ENCODE measurements at places on chromosomes 11 and 22.

DNA sequence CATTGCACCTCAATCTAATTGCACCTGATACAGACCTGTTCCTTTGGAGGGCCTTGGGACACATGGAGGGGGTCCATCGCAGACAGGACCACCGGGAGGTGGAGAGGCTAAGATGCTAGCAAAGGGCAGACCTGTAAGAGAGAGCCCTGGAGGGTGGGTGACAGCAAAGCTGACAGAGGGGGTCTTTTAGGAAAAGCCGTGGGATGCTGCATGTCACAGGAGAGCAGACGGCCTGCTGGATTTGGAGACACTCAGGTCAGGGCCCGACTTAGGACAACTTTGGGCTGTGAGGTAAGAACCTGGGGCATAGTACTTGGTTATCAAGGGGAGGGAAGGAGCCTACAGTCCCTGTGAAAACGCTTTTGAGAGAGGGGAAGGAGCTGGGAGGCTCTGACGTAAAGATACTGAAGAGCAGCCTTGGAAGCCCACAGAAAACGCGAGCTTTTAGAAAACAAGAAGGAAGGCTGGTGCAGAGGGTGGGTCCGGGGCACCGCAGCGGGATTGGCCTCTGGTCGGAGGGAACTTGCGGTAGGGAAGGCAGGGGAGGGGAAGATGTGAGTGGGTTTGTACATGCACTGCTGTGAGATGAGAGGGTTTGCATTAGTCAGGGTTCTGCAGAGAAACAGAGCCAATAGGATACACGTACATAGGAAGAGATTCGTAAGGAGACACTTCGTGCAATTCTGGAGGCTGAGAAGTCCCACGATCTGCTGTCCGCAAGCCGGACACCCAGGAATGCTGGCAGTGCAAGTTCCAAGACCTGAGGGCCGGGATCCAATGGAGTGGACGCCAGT is 868.5 kb downstream of the TBC1D22A start:
- no peak for DNase-seq

DNA sequence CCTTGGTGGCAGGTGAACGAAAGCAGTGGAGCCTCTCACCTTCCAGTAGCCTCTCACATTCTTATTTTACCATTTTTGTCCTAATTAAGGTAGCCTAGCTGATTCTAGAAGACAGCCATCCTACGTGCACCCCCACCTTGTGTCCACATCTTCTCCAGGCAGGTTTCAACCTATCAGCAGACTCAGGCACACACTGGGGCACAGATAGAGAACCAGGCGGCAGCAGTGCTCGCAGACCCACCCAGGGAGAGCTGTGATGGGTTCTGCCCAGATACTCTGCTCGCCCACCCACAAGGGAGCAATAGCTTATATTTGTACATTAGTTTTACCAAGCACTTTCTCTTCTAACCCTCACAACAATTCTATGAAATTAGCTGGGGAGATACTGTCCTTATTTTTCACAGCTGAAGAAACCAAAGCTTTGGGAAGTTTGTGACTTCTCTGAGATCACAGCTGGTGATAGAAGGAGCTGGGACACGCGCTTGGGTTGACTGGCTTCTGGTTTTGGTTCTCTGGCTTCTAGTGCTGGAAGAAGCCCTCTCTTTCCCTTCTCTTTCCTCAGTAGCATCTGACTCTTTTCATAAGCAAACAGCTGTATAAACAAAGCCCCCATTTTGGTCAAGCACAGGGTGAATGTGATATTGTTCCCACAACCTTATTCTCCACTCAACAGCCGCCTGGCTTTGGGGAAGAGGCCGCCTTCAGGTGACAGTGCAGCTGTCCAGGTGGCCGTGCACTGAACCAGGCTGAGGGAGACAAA is 36.9 kb downstream of the PPP2R1B start:
- no peak for DNase-seq

GRCh38 chr11:69268911-69269310 is 25.0 kb upstream of the MYEOV start:
- DNase-seq, result no peak

GRCh38 chr22:20051927-20052308 is 28.1 kb upstream of the DGCR8 start:
- no peak for DNase-seq

DNA sequence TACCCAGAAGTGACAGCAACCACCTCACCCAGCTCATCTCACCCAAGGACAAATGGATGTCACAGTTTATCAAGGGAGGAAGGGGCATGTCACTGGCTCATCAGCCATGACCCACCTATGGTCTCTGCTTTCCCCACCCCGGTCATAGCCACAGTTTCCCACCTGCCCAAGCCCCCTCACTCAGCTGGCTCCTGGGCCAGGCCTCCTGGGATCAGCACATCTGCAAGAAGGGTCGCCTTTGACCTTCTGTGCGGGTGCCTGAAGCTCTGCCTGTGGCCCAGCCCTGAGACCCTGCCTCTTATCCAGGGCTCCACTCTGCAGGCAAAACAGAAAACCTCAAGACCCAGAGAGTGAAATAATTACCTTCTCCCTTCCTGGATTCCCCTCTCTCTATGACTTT is 236.4 kb downstream of the BUD13 start:
- DNase-seq, result no peak

- DNase-seq, result no peak
Measured at GRCh38 chr11:77515483-77515882, 41.6 kb upstream of the PAK1 start.

- DNase-seq, result no peak
Measured at GRCh38 chr11:121446752-121447156, 5.4 kb upstream of the SORL1 start.

- DNase-seq, result no peak
Measured at GRCh38 chr11:7143908-7144307, 55.1 kb downstream of the RBMXL2 start.

DNA sequence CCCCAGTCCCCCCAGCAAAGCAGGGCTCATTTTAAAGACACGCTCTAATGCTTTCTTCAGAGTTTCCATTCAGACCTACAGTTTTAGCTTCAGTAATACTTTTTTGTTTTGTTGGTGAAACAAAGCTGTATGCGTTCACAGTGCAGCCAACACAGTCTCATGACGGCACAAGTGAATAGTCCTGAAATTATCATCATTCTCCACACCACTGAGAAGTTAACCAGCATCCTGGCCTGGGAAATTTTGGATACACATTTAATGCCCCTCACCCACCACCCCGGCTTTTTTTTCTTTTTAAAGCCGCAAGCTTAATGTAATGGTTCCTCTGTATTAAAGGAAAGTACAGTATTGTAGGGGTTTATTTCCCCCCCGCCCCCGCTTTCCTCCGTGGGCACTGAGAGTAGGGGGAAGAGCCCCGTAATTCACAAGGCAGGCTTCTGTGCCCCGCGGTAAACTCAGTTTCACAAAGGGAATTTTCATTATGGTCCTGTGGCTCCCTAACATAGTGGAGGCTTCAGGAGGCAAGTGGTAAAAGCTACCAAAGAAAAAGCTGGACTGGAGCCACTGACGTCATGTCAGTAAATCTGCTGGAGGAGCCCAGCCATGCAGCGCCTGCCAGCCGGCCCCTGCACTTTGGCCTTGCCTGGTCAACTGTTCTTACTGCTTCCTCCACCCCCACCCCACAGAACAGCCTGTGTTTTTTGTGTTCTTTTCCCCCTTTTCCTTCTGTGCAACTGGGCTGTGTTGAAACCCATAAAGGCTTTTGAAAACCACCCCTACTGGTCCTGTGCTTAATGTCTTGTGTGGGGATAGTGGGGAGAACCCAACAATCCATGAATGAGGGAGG is 18.2 kb downstream of the TEAD1 start:
- no peak for DNase-seq

DNA sequence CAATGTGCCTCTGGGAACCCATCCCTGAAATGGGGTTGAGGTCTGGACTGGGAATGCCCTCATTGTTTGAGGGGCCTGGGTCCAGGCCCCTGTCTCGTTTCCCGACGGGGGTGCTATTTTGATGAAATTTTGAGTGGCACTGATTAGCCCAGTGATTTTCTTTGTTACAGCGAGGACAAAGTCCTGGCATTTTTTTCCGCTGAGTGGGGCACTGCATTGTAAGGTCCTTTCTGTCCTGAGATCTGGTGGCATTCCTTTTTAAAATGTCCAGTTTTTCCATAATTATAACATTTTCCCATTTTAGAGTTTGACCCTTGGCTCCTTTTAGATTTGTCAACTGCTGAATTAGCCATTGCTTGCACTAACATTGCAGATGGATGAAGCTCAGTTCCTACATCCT is 69.7 kb upstream of the INCENP start:
- no peak for DNase-seq

- DNase-seq, result no peak
Measured at GRCh38 chr22:48096411-48096810, 1334.0 kb downstream of the TBC1D22A start.

- no peak for DNase-seq
Measured at GRCh38 chr11:45181193-45181888, 34.9 kb downstream of the PRDM11 start.

GRCh38 chr22:25777870-25778269 is 35.9 kb downstream of the MYO18B start:
- DNase-seq, result no peak

GRCh38 chr22:36662981-36663380 is 40.6 kb downstream of the CACNG2 start:
- no peak for DNase-seq

DNA sequence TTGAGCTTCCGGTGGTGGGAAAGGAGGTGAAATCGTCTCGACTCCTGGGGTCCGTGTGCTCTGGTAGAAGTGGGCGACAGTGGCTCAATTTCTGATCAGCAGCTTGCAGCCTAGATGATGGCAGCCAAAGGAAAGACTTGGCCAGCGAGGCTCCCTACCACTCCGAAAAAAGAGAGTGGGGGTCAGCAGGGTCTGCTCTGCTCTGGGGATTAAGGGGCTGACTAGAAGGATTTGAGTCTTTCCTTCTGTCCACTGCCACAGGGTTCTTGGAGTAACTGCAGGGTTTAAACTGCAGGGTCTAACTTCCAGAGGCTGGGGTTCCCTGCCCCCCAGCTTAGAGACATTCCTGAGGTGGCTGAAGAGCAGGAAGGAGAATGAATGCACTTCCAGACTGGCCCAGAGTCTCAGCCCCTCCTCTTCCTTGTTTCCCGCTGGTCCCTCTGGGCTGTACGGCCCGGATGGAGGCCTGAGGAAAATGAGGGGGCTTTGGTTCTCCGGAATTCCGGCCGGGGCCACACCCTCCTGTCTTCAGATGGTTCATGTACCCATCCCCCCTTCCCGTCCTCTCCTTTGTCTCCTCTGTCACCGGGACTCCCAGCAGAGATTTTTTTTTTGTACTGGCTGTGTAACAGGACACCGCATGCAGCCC is 907 bp downstream of the SERPINH1 start:
- DNase-seq, result no peak

DNA sequence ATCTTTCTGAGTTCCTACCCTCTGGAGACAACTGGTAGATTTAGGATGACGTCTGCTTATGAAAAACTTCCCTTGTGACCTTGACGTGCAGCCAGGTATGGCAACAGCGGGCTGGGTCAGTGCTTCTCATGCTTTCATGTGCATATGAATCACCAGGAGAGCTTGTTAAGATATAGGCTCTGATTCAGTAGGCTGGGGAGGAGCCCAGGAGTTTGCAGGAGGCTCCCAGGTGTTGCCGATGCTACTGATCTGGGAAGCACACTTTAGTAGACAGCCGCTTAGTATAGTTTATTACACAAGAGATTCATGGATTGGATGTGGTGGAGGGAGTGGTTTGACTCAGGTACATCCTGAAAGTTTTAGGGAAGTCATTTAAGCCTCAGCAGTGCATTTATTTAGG is 23.8 kb downstream of the DIXDC1 start:
- DNase-seq, result no peak

DNA sequence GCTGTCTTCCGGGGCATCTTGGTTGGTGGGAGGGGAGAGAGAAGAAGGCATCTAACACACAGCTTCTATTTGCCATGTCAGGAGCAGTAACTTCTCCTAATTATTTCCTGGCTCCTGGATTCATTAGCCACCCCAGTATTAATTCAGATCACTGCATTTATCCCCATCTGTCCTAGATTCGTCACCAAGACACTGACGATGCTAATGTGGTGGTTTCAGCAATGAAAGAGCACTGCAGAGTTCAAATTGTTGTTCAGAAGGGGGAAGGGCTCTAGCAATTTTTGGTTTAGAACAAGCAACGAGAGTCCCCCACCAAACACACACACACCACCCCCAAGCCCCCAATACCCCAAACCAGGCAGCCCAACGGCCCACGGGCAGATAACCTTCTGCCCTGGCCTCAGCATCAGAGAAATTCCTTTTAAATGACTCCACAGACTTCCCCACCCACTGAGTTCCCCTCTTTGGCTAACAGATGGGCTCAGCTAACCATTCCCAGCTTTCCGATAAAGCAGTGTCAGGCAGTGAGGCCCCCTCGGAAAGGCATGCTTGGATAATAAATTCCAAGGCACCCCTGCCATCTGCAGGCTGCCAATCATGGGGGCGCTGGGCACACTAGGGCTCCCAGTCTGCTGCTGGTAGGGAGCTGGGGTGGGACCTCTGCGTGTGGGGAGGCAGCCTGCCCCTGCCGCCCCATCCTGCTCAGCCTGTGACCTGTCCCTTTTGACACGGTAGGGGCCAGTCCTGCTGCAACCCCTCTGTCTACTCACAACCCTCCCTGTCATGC is 453.5 kb downstream of the MIAT start:
- no peak for DNase-seq

GRCh38 chr11:111733016-111733415 is 33.2 kb downstream of the PPP2R1B start:
- no peak for DNase-seq

DNA sequence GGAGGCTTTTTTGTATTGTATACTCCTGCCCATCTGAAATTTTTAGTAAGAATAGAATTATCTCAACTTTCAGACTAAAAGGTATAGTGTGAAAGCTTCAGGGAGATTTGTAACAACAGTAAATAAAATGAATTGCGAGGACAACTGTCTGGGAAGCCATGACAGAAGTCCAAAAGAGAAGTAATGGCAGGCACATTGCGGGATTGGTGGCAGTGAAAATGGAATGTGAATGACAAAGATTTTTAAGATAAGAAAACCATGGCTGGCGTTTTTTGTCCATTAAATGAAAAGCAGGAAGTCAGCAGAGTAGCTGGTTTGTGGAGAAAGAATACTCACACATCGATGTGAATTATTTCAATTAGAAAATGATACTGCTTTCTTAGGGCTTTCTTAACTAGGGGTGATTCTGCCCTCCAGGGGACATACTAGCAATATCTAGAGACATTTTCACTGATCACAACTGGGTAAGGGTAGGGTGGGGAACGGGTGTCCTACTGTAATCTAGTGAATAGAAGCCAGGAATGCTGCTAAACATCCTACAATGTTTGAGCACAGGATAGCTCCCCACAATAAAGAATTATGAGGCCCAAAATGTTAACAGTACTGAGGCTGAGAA is 1.6 kb downstream of the NPAT start:
- DNase-seq, result no peak

- no peak for DNase-seq
Measured at GRCh38 chr11:11672789-11673188, 51.0 kb upstream of the GALNT18 start.

GRCh38 chr11:128391811-128392210 is 195.5 kb downstream of the ETS1 start:
- no peak for DNase-seq

- DNase-seq, result no peak
Measured at GRCh38 chr11:73398721-73399120, 22.5 kb downstream of the RELT start.

- DNase-seq, result no peak
Measured at GRCh38 chr11:16193897-16194381, 162.4 kb downstream of the SOX6 start.
